ENCODE measurements at places on chromosomes 5 and 9.
A peak's percentile ranks its signal among the peaks of the same experiment; 100 is the strongest.

DNA sequence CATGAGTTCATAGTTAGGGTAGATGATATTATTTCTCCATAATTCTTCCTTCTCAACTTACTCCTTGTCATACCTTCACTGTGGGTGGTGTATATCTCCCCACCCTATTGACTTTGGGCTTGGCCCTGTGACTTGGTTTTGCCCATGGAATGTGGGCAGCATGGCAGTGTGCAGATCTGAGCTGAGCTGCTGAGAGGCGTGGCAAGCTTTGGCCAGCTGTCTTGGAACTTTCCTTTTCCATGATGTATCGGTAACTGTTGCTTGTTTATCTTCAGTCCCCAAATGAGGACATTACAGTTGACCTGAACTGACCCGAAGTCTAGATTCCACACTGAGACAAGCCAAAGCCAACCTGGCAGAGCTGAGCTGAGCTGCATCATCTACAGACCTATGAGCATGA, 70.4 kb downstream of the RALGPS1 start:
- no peak for DNase-seq

GRCh38 chr5:72018143-72018803, 89.0 kb upstream of the MAP1B start:
- DNase-seq: peak; percentile 53

DNA sequence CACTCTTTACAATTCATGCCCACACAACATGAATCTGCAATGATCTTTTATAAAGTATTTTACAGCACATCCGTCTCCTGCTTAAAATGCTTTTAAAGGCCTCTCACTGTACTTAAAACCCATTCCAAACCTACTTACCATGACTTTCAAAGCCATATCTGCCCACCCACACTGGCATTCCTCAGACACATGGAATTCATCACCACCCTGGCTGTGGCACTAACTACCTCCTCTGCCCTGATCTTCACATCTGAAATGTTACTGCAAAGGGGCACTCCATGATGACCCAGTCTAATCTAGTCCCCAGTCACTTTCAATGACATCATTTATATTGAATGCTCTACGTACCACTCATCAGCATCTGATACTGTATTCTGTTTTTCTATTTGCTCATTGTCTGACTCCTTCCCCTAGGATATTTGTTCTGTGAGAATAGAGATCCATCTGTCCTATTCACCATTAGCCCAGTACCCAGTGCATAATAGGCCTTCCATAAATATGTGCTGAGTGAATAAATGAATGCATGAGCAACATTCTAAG, 193.2 kb upstream of the KIF2A start:
- DNase-seq: no peak

GRCh38 chr5:31502506-31502905, 29.4 kb downstream of the DROSHA start:
- DNase-seq: no peak

DNA sequence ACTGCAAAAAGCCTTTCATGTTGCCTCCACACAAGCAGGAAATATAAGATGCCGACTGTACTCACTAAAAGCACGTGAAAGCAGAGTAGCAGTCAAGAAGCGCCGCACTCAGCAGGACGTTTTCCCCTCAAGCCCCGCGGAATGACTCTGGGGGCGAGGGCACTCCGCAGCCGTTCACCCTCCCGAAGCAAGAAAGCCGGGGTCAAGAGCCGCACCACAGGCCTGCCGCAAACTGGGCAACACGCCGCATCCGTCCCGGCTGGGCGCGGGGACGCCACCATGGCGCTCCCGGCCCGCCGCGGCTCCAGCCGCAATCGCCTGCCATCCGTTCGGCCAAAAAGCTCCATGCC, 364 bp downstream of the RPS6 start:
- peak; percentile 25 for DNase-seq

DNA sequence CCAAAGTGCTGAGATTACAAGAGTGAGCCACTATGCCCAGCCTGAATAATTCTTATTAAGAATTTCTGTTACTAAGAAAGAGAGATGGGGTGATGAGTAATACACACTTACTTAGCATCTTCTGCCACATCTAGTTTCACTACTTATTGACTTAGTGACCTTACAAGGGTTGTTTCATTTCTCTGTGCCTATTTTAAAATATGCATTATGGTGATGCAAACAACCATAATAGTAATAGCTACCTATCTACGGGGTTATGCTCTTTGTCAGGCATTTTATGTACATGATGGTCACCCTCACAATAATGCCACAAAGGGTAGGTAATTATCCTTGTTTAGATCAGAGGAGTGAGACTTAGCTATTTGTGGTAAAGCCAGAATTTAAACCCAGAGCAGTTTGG, 499.0 kb upstream of the SGCD start:
- peak; percentile 17 for DNase-seq

DNA sequence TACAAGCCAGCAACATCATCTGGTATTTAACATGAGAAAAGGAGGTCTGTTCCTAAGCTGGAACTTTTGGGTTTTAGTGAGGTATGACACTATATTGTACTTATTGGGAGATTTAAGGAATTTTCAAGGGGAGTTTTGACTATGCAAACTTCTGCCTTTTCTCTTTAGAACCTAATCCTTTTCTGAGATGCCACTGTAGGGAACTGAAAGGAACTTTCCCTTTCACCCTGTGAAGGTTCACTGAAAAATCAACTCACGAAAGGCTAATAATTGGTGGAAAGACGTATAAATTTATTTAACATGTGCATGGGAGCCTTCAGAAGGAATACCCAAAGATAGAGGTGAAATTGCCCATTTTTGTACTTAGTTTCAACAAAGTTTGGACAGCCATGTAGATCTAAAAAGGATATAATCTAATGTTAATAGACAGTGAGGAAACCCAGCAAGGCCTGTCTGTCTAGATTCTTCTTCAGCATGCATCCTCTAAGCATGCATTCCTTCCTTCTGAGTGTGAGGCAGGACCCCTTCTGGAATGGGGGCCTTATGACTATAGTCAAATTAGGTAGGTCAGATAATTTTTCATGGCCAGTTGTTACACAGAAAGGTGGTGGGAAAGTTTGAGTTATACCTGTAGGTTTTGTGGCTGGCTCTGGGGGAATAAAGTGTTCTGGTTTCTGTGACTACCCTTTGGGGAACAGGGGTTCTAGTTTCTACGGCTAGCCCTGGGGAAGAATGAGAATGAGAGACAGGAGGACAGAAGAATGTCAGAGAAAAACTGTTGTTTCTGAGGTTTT, 200.3 kb downstream of the C9orf152 start:
- peak; percentile 31 for DNase-seq

GRCh38 chr5:56465769-56466135, 232.6 kb upstream of the ANKRD55 start:
- DNase-seq: no peak

DNA sequence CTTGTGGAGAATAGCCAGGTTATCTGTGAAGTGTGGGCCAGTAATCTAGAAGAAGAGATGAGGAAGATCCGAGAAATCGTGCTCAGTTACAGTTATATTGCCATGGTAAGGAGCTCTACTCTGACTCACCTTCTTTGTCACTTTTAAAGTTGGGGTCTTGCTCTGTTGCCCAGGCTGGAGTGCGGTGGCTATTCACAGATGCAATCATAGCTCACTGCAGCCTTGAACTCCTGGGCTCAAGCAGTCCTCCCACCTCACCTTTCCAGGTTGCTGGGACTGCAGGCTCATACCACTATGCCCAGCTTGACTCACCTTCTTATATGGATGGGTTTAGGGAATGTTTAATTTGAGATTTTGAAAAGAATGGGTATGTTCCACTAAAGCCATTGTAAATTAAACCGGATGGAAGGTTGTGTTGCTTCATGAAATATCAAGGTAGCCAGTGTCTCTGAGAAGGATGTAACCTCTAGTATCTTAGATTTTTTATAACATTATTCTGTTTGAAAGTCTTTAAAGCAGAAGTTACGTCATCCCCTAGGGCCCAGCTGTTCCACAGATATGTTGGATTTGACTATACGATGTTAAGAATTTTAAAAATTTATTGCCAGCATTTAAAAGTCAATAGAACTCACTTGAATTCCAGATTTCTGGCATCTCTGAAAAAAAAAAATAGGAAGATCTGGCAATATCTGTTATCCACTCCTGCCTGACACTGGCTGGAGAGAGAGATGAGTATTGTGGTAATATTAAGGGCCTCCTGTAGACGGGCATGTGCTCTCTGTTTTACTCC, 5.1 kb downstream of the CNOT8 start:
- DNase-seq: no peak

DNA sequence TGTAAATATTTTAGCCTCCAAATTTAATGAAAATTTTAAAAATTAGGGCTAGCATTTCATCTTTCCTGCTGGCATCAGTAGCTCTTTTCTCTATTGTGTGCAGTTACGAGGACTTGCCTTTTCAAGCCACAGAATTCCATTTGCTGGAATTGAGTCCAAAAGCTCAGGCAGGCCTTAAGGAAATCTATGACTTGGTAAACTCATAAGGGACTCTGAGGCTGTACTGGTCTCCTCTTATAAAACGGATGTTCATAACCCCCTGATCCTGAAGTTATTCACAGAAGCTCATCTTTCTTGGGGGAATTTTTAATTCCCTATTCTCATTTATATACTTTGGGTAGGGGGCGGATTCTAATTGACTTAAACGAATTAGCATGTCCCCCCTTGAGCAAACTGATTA, 23.4 kb downstream of the ANKRA2 start:
- DNase-seq: no peak

- DNase-seq: no peak
Measured at GRCh38 chr9:11275158-11275695, 662.4 kb upstream of the PTPRD start.

- no peak for DNase-seq
Measured at GRCh38 chr5:172544371-172545095, 90.2 kb upstream of the SH3PXD2B start.

DNA sequence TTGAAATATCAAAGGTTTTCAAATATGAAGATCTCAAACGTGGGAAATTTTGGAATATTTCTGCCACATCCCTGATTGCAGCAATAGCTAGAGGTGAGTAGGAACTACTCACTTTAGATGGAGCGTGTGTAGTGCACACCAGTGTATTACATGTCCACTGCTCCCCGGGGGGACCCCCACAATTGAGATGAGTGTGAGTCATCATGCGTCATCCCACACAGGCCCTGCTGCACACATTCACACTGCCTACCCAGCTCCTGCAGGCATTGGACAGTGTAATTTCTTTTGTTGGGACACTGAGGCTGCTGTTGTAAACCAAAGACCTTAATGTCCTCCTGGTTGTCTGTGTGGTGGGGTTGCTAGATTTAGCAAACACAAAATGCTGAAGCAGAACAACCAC, 280.0 kb downstream of the GAS1 start:
- no peak for DNase-seq

DNA sequence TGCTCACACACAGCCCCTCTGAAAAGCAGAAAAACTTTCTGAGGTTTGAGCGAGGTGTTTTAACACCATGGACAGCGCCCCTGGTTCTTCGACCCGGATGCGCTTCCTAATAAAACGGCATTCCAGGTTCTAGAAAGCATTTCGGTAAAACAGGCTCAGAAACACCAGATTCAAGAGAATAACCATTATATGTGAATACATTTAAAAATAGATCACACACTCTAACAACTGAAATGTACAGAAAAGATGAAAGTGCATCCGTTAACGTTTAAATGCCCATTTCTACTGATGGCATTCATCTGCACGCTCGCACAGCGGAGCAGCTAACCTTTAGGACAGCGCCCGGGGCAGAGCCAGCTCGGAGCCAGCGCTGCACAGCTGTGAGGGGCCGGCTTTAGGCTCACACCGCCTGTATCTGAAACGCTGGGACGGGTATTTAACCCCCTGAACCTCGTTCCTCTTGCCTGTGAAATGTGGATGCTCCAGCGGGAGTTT, 26.3 kb upstream of the TENT4A start:
- no peak for DNase-seq

DNA sequence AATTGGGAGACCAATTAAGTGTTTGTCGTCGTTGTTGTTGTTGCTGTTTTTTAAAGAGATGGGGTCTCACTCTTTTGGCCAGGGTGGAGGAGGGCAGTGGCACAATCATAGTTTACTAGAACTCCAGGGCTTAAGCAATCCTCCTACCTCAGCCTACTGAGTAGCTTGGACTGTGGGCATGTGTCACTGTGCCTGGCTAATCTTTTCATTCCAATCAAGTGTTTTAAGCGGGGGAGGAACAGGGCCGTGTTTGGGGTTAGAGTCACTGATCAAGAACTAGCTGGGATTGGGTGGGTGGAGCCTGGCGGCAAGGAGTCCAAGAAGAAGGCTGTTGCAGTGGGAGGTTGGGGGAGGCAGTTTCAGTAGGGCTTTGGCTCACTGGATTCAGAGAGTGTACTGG, 13.8 kb downstream of the SNX30 start:
- no peak for DNase-seq

- DNase-seq: no peak
Measured at GRCh38 chr9:33620738-33621439, 96.8 kb downstream of the ANKRD18B start.

- DNase-seq: no peak
Measured at GRCh38 chr5:141873933-141874261, 4.3 kb downstream of the PCDH1 start.

- DNase-seq: no peak
Measured at GRCh38 chr9:77183581-77183980, 6.2 kb downstream of the VPS13A start.

- DNase-seq: no peak
Measured at GRCh38 chr9:128972956-128973355, 25.5 kb downstream of the NUP188 start.

DNA sequence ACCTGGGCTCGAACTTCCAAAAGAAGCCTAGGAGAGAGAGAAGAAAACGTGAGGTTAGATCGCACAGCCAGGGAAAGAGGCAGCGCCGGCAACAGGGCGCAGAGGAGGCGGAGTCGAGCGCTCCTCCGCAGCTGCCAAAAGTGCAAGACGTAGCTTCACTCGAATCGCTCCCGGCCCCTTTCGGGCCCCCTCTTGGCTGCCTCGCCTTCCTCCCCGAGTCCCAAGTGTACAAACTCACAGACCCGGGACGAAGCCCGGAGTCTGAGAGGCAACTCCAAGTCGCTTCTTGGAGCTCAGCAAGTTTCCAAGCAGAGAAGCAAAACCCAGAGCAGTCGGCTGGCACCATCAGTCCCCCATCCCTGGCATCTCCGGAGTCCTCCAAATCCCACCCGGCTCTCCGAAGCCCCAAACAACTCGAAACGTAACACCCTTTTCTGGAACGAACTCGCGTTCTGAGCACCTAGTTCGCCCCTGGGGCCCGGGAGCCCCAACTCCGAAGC, 1.2 kb downstream of the MIER3 start:
- peak; percentile 76 for DNase-seq

DNA sequence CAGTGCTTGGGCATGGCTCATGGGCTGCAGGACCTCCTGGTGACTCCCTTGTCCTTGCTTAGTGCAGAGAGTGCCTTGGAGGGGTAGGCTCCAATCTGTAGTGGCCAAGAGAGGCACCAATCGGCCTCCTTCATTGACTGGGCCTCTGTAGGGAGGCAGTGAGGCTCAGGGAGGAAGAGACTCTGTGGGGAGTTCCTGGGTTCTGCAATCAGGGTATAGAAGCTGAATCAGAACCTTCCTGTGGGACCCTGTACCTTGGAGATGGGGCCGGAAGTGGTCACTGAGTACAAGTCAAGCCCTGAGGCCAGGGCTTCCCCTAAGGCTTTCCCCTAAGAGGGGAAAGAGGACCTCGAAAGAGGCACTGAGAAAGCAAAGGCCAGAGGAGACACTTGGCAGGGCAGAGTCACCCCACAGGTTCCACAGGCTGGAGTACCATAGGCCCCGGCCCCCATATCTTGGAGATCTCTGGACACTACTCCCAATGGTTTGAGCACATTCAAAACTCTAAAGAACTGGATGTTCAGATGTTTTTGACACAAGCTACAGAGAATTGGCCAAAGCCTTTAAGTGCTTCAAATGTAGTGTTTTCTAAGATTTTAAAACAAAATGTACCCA, 190.5 kb downstream of the HSPA4 start:
- DNase-seq: peak; percentile 66

Measured in GM13977 (cell line).